ENCODE measurements at places on chromosomes 16 and 17.

GRCh38 chr17:54372069-54372749, 528.4 kb upstream of the TOM1L1 start:
- no peak for DNase-seq

- DNase-seq = no peak
Observed at GRCh38 chr16:48367441-48368049, 17.7 kb downstream of the SIAH1 start.

GRCh38 chr16:56657555-56658326, at the start of gene MT1F:
TSS of gene MT1F (plus strand) at chr16:56657959. CDS start at chr16:56658059, 100 bp downstream.
- DNase-seq = peak; percentile 90

DNA sequence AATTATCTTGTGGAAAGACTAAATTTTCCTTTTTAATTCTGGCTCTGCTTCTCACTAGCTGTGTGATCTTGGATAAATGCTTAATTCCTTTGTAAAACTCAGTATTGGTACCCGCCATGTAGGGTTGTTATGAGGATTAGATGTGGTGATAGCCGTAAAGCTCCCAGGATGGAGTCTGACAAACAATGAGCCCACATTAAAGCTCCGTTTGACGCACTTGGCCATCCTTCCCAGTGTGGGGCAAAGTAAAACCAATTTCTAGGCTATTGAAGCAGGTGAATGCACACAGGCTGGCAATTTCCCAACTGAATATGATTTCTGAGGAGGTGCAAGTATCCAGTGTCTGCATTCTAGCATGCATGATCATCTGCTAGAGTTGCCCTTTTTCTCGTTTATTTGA, 123.6 kb downstream of the MRTFB start:
- no peak for DNase-seq

GRCh38 chr16:59192551-59193199, 458.6 kb upstream of the GOT2 start:
- peak; percentile 58 for DNase-seq

GRCh38 chr16:74078511-74079231, 217.9 kb upstream of the PSMD7 start:
- DNase-seq = no peak

- peak; percentile 9 for DNase-seq
Observed at GRCh38 chr16:10343124-10343760, 42.6 kb upstream of the ATF7IP2 start.

GRCh38 chr17:1643999-1644492, 1.5 kb downstream of the SCARF1 start:
- no peak for DNase-seq

DNA sequence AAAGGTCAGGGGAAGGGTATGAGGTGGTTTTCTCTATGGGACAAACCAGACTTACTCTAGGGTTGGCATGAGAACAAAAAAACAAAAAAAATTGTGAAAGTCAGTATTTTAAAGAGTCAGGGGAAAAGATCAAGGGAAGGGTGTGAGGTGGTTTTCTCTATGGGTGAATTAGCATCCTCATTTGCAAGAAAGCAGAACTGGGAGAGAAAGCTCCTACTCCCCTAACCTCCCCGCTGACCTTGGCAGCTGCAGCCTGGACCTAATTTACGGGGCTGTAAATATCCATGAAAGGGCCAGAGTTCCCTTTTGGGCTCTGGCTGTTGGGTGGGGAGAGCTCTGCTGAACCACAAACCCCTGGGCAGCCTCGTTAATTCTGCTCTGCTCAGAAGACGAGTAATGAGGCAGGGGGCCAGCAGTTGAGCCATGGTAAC, 10.6 kb downstream of the RHBDL3 start:
- peak; percentile 96 for DNase-seq

- no peak for DNase-seq
Observed at GRCh38 chr17:54237911-54238515, 415.3 kb downstream of the KIF2B start.

- no peak for DNase-seq
Observed at GRCh38 chr16:104355-104754, 26.3 kb downstream of the MPG start.

GRCh38 chr16:8863594-8864424, 5.0 kb downstream of the CARHSP1 start:
- DNase-seq = peak; percentile 41

DNA sequence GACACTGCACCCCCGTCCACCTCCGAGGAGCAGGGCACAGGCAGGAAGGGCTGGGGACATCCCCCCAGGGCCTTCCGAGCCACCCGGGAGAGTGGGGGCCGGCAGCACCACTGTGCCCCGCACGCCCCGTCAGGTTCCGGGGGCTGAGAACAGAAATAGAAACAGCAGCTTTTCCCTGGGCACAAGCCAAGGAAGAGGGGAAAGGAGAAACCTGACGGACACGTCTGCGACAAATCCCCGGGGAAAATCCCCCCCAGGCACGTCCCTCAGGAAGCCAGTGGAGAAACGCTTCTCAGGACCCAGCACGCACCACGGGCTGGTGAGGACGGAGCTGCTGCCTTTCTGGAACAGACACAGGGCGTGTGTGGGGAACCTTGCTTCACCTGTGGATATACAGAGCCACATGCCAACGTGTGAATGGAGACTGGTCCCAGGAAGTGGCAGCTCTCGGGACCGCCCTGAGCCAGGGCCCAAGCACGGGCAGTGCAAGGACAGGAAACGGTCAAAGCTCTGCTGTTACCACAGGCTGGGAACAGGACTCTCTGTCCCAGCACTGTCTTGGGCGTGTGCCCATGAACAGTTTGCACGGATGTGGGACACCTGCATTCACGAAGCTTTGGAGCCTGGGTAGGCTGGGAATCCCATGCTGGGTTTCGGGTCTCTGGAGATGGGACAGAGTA, 1.2 kb upstream of the TMEM204 start:
- DNase-seq = no peak

DNA sequence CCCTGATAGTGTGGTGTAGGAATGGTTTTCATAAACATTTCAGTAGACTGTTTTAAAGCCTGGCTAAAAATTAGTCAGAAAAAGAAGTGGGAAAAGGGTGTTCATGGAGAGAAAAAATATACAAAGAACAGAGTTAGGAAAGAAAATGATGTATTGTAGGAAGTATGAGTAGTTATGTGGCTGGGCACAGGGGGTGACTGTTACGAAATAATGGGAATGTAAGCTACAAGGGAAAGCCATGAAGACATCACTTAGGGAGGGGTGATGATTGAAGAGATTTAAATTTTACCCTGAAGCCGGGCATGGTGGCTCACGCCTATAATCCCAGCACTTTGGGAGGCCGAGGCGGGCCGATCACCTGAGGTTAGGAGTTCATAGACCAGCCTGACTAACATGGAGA, 55.3 kb downstream of the NUP88 start:
- DNase-seq = no peak

DNA sequence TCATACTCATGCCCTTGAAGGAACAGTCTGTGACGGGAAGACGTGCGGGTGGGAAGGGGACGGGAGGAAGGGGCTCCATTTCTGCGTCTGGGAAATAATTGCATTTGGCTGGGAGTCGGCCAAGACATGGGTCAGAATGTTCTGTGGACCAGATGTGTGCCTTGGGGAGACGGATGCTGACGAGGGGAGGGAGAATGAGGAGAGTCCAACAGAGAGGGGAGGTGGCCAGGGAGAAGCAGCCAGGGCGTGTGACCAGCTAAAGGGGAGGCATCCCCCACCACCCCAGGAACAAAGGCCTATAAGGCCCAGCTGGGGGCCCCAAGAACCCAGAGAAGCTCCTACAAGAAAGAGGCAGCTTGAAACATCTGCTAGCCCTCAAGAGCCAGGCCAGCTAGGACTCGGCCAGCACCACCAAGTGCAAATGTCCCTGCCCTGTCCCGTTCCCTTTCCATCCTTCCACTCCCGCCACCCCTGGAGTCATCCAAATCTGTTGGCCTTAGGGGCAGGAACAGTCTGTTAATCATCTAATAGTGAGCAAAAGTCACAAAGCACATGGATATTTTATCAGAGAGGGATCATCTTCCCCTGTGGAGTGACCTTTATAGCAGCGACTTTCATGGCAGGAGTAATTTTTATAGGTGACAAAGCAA, 42.5 kb upstream of the BCO1 start:
- no peak for DNase-seq

GRCh38 chr16:71569621-71570020, 7.3 kb downstream of the TAT start:
- DNase-seq = no peak

- no peak for DNase-seq
Observed at GRCh38 chr16:47660540-47660939, 199.4 kb downstream of the PHKB start.

GRCh38 chr17:44865931-44866330, 18.2 kb downstream of the HIGD1B start:
- no peak for DNase-seq

DNA sequence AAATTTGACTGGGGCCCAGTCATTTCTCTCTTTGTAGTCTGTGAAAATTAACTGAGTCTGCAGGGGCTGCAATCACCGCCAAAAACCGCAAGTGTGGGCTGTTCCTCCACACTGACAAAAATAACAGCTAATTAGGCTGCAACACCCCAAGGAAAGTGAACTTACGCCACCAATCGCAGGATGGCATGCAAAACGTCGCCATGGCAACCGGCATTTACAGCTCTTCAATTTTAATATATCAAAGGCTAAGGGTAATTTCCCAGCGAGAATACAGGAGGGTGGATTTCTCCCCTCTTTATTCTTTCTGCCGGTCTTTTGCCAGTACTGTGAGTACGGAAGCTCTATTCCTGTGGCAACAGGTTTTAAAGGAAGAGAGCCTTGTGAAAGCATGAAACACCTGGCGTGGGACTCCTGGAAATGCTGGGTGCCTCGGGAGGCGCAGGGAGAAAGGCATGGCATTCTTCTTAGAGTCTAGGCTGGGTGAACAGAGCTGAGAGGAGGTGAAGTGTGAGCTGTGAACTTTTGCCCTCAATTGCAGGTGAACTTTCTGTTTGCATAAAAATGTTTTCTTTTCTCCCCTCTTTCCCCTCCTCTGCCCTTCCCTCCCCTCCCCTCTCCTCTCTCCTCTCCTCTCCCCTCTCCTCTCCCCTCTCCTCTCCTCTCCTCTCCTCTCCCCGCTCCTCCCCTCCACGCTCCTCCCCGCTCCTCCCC, 399.7 kb downstream of the XYLT1 start:
- peak; percentile 81 for DNase-seq

DNA sequence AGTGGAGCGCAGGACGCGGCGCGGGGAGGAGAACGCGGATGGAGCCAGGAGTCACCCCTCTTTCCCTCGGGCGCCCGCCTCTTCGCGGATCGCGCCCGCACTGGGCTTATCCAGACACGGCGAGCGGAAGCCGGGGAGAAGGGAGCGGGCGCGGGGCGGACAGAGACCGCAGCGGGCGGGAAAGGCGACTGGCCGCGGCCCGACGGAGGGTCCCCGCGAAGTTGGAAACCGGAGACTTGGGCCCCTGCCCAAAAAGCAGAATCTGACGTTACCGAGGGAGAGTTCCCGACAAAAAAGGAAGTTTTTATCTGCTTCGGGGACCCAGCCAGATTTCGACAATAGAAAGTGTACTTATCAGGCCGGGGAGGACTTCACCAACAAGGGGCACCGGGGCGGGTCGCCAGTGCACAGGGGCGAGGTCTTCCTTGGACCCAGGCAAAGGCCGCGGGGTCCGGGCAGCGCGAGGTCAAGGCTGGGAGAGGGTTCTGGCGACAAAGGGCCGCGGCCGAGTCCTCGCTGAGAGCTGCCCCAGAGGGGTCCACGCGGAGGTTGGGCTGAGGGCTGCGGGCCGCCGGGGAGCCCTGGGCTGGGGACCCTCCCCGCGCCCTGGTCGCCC, 519 bp downstream of the ST6GALNAC2 start:
- DNase-seq = peak; percentile 43

GRCh38 chr16:50724306-50724705, 17.6 kb upstream of the CYLD start:
- DNase-seq = peak; percentile 35

- DNase-seq = no peak
Observed at GRCh38 chr17:45451131-45451530, 18.5 kb upstream of the ARHGAP27 start.

DNA sequence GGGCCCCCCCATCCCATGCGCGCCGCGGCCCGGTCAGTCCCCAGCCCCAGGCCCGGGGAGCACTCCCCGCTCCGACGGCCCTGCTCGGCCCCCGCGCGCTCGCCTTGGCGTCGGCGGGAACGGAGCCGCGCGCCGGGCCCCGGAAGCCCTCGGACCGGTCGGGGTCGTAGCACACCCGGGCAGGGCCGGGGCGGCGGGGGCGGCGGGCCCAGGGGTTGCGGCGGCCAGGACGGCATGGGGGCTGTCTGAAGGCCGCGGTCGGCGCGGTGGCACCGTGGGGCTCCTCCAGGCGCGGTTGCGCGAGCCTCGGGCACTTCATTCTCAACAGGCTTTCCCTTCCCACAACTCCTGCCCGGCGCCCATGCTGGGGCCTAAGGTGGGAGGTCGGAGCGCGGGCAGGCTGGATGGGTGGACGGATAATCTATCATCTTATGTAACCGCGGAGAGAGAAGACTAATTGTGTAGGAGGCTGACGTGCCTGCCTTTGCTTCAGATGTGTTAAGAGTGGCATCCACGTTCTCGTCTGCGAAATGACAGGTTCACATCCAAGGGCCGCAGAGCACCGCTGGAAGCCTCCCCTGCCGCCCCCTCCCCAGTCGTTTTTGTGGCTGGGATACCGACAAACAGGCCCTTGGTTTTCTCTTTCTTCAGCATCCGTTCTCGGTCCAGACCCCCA, 708 bp downstream of the BAIAP2 start:
- peak; percentile 40 for DNase-seq

DNA sequence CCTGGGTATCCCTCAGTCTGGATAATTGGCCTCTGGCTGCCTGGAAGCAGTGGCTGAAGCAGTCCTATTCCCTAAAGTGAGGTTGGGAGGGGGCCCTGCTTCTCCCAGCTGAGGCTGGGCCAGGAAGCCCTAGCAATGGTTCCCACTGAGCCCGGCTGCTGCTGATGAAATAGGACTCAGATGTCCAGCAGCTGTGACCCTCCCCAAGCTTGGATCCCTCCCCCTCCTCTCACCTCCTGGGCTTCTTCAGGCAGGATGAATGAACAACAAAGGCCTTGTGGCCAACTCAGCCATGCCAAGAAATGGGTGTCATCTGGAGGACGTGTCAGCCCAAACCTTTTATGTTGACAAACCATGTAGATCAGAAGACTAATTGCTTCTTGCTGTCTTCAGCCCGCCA, 42.0 kb downstream of the AXIN2 start:
- DNase-seq = no peak

DNA sequence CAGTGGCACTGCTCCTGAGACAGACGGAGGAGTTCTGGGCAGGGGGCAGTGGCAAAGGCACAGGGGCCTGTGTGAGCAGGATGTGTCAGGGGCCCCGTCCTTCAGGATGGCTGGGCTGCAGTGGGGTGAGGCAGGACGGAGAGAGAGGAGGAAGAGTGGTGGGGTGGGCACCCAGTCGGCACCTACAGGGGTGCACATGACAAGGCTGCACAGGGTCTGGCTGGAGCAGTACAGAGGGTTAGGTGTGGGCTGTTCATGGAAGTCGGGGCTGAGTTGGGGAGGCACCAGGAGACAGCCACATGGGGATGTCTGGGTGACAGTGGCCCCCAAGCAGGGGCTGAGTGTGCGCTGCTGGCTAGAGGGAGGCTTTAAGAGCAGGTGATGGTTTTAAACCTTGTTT, 106.0 kb downstream of the RAB11FIP4 start:
- DNase-seq = no peak

DNA sequence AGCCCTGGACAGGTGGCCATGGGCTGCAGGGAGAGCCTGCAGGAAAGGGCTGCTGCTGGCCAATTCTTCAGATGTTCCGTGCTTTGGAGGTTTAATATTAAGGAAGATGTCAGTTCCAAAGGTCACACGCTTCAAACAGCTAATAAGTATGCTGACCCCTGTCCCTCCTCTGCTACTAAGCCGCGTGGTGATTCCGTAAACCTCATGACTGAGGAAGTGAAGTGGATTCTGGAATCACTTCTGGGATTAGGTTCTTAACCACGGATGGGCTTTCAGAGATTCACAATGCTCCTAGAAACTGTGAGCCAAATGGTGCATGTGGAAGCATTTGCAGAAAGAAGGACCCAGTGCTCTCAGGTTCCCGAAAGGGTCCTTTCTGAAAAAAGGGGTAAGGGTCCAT, 28.5 kb upstream of the ERN1 start:
- no peak for DNase-seq
